ENCODE measurements at places on chromosomes 1 and 21.

DNA sequence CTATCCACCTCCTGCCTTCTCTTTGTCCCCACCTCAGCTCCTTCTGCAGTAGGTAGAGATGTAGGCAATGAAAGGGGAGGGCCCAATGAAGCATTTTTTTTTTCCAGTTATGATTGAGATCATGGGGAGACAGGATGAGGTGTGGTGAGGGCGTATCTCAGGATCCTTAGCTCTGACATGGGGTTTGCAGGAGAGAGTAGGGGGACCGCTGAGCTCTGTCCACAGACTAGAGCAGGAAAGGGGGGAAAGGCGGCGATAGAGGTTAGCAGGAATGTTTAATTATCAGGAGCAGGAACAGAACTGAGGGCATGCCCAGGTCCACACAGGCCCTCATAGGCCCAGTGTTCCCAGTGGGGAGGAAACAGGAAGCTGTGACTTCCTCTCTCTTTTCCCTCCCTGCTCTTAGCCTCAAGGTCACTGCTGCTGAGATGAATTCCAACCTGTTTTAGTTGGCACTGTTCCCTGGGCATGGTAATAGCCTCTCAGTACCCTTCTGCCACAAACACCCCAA is 901 bp upstream of the RXFP4 start:
- DNase-seq: no peak

- no peak for DNase-seq
Measured at GRCh38 chr1:186165303-186165702, 209.8 kb downstream of the TPR start.

- no peak for DNase-seq
Measured at GRCh38 chr1:114314098-114314497, 160.4 kb upstream of the SYT6 start.

DNA sequence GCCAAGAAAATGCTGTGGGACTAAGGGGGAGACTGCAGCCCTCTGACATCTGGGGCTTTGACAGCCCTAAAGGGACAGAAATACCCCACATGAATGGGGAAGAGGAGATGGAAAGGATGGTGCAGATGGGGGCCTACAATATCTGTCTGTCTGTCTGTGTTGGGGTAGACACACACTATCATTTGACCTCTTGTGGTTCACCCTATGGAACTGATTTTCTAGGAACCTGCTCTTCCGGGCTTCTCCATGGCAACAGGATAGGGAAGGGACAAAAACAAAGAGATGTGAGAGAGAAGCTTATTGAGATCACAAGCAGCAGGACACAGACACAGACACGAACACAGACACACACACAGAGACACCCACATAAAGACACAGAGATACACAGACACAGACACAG is 17.1 kb downstream of the KIF21B start:
- no peak for DNase-seq

- no peak for DNase-seq
Measured at GRCh38 chr1:208230668-208231529, 13.3 kb downstream of the PLXNA2 start.

GRCh38 chr1:230170622-230171021 is 103.6 kb downstream of the GALNT2 start:
- DNase-seq: no peak

DNA sequence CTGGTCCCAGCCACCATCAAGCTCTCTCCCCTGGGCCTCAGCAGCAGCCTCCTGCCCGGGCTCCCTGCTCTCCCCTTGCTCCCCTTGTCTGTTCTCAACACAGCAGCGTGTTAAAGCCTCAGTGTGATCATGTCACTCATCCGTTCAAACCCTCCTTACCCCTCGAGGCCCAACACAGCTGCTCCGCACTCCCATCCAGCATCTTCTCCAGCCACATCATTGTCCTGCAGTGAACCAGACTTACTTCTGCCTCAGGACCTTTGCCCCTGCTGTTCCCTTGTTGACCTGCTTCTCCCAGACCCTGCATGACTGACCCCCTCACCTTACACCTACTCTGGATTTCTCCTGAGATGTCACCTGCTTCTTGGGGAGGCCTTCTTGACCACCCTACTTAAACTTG is 13.3 kb downstream of the CDK18 start:
- no peak for DNase-seq

- DNase-seq: no peak
Measured at GRCh38 chr1:63322944-63323864, 837 bp downstream of the FOXD3 start.

GRCh38 chr1:18160290-18160942 is 52.8 kb downstream of the IGSF21 start:
- DNase-seq: no peak

DNA sequence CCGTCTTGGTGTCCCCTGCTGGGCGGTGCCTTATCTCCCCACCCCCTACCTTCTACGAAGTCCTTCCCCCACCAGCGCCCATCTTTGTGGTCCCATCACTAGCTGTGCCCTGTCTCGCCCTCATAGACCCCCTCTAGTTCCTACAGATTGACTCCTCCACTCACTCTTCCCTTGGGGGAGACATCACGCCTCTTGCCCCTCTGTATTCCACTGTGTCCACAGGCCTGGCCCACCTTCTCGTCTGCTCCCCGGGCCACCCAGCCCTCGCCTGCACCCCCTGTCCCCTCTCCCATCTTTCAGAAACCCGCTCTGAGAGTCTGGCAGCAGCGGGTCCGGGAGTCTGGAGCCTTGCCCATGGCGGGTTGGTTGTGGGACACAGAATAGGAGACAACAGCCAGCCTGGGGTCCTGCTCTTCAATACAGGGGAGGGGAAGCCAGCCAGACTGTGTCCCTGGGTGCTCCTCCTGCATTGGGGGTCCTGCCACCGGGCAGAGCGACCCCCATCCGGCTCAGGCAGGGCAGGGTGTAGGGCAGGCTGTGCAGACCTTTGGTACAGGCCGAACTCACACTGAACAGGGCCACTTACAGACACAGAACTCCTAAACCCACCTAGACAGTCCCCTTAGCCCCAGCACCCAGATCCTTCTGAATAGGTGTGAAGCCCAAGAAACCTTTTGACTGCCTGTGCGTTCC is 1.1 kb downstream of the RNF187 start:
- no peak for DNase-seq

DNA sequence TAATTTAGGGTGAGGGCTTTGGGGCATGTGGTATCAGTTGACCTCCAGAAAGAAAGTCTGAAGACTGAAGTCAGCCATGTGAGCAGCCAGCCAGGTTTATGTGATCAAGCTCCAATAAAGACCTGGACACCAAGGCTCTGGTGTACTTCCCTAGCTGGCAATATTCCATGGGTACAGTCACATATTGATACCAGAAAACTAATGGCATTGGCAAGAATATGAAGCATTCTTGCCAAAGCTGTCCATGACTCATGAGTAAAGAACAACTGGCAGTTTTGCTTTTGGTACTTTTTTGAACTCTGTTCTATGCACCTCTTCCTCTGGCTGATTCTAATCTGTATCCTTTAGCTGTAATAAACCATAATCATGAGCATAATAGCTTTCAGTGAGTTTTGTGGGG is 415.3 kb upstream of the CAMK1G start:
- no peak for DNase-seq

- no peak for DNase-seq
Measured at GRCh38 chr1:84883286-84883685, 9.7 kb downstream of the LPAR3 start.

GRCh38 chr1:202122639-202123335 is at the start of gene GPR37L1:
TSS of gene GPR37L1 (plus strand) at chr1:202122917. CDS start at chr1:202122964, 47 bp downstream.
- DNase-seq: no peak

- no peak for DNase-seq
Measured at GRCh38 chr1:8439015-8439702, 121.2 kb downstream of the SLC45A1 start.

DNA sequence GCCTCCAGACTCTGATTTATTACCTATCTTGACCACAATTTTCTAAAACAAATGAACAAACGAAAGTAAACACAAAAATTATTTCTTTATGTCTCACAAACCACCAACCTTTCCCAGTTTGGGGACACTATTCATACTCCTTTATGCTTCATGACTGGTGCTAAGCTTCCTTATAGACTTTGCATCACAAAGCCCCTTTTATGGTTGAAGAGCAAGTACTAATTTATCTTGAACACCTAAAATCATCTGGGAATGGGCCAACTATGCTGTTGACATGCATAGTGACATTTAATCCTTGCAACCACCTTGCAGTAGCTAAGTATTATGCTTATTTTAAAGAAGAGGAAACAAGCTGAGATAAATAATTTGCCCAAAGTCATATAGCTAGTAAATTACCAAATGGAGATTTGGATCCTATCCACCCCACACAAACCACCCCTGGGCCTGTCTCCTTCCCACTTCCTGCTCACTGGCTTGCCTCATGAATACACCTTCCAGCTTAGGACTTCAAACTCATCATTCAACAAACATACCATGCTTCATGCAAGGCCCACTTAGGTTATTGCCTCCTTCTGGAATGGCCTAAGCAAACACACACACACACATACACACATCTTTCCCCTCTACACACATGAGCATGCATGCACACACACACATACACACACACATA is 192.2 kb downstream of the PLPP3 start:
- no peak for DNase-seq

DNA sequence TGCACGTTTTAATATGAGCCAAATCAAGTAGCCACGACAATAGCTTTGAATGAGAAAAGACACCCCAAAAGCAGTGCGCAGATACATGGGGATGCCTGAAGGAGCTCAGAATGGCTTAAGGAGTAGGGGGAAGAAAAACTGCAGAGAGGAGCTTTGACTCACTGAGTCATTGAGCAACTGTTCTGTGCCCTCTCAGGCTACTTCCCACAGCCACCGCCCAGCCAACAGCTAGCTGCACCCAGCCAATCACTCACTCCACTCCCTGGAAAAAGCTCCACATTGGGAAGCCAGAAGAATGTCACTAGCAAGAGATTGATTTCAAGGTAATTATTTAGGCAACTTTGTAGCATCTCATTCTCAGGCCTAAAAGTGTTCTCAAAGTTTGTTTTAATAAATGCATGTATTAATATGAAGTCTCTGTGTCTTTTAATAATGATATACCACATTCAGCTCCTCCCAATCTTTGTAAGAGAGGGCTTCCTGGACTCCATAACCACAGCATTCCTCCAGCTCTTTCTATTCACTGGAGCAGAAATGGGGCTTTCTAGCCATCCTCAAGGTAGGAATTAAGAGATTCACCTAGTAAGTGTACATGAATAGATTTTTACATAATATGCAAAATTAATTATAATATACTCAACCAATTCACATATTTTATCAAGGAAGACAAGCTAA is 16.8 kb downstream of the DUSP10 start:
- DNase-seq: no peak

DNA sequence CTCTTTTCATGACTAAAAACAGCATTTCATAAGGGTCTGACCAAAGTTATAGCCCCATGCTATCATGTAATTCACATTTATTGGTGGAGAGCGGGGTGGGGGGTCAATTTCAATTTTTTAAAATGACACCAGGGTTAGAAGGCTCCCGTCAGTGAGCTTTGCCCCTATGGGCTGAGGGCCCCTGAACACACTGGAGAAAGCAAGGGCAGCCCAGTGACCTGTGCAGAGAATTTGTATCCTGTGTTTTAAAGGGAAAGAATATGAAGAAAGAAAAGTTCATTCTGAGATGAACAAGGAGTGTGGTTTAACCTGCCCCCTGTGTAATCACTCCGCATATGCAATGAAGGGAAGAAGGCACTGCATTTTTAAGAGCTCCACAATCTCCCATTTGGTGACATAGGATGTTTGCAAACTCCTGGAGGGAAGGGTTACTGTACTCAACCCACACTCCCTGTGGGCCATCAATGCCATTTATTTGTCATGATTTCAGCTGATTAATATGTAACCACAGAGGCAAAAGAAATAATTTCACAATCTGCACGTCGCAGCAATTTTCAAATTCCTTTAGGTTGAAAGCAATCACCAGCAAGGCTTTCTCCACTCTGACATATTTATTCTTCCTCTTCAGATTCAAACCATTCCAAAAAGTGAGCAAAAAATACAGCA is 95.6 kb downstream of the ZNF281 start:
- DNase-seq: no peak

GRCh38 chr1:108692724-108693655 is 880 bp downstream of the PRPF38B start:
- no peak for DNase-seq

- DNase-seq: no peak
Measured at GRCh38 chr1:67673468-67674201, 11.4 kb upstream of the GADD45A start.

DNA sequence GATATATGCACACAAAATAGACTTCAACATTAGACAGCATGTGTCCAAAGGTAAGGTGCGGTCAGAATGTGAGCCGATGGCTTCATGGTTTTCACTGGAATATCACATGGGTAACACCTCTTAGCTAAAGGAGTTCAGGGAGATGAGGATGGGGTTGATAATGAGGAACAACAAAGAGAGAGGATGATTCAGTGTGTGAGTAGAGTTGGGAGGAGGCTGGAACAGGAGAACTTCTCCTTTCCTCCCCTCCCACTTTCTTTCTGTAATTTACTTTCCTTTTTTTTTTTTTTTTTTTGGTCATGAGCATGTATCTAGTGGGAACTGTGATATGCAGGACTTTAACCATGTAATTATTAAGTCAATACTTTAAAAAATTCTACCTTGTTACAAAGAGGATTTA is 99.4 kb downstream of the FASLG start:
- no peak for DNase-seq

GRCh38 chr1:161915051-161915503 is 108.6 kb downstream of the OLFML2B start:
- DNase-seq: no peak

- DNase-seq: no peak
Measured at GRCh38 chr1:212515329-212515760, 82.6 kb downstream of the NENF start.

- no peak for DNase-seq
Measured at GRCh38 chr1:167832693-167833092, 81.2 kb downstream of the ADCY10 start.

DNA sequence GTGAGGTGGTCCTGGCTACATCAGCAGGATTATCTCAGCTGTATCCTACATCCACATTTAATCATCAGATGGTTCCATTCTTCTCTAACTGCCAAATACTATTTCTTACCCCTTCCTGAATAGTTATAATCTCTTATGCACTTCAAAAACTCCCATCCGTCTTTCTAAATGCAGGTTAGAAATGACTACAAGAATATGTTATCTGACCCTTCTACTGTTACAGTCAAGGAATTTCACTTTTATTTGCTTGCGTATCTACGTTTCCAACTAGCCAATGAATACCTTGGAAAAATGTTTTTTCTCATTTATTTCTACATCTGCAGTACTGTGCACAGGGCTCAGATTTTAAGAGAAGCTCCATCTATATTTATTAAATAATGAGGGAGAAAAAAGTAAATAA is 709.9 kb downstream of the KCNT2 start:
- DNase-seq: no peak

GRCh38 chr1:111271464-111271801 is 19.2 kb upstream of the CHIA start:
- DNase-seq: no peak

Data from esophagus squamous epithelium (tissue), 5 donors.